ENCODE measurements at places on chromosomes 5 and 9. TPM values are rescaled to one million over a fixed set of nuclear protein-coding genes. Genes with fewer than 3 reads are reported as not detected.

Gene OTULINL
- 10.9 TPM for polyA plus RNA-seq

DNA sequence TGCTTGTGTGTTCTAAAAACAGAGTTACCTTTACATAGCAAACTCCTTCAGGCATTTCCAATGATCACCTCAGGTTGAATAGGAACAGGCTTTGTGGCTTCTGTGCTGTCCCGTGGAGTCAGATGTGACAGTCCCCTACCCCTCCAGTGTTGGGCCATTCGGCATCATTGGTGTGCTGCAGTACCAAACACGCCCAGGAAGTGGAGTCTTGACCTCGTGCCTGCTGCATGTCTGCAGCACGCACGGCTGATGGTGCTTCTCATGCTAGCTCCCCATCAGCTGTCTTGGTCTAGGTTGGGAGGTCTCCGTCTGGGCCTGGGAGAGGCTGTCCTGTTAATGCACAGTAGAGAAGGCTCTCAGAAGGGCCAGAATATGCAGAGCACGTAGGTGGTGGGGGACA, 42.5 kb upstream of the PHF2 start:
- no peak for DNase-seq

GRCh38 chr9:114000063-114000454, 78.0 kb downstream of the AMBP start:
- DNase-seq, result no peak

DNA sequence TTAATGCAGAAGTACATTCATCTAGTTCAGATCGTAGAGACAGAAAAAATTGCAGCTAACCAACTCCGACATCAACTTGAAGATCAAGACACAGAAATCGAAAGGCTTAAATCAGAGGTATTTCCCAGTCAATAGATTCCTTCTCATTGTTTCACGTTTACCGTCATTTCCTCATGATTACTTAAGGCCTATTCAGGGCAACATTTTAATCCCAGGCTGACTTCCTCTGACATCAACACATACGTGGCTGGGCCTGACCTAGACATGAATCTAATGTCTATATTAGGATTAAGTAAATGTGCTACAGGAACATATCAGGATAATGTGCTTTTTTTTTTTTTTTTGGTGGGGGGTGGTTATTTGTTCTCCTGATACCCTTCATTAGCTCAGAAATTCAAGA, 107.9 kb downstream of the RASGRF2 start:
- DNase-seq, result no peak

DNA sequence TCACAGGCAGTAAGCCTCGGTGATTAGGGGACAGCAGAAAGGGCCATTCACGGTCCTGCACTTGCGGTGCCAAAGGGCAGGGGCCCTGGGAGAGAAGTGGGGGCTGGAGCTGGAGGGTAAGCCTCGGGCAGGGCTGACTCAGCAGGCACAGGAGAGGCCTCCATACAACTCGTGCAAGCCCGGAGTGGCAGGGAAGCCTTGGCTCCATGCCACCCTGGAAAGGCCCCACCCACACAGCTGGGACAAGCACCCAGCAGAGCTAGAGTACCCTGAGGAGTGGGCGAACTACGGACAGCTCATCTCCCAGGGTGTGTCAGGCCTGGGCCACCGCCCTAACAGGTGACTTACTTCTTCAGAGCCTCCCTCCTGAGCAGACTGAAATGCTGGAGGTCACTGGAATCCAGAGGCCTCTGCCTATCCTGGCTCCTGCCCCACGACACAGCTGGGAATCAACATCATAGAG, 5.6 kb upstream of the CAMK2A start:
- no peak for DNase-seq

Gene FOXD4L5
- 0.27 TPM for polyA plus RNA-seq

- DNase-seq, result peak; percentile 64
Measured at GRCh38 chr5:62259699-62260250, 46.2 kb upstream of the KIF2A start.

DNA sequence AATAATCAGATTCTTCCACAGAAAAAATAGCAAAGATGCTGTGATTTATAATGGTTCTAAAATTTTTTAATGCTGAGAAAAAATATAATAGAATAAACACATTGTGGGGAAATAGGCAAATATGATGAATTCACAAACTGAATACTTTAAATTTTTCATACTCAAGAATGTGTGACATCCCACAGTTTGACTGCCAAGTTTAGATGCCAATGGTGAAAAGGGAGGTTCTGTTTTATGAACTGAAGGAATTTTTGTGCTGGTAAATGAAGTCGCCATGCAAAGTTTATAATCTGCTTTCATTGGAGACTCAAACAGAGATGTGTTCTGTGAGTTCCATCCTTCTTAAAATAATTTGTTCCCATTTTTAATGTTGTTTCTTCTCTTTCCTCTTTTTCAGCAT, 367.5 kb upstream of the ADAMTS16 start:
- DNase-seq, result no peak

Gene ENTPD2
- 2.0 TPM for polyA plus RNA-seq

GRCh38 chr9:78626971-78627370, 330.0 kb downstream of the PSAT1 start:
- no peak for DNase-seq

DNA sequence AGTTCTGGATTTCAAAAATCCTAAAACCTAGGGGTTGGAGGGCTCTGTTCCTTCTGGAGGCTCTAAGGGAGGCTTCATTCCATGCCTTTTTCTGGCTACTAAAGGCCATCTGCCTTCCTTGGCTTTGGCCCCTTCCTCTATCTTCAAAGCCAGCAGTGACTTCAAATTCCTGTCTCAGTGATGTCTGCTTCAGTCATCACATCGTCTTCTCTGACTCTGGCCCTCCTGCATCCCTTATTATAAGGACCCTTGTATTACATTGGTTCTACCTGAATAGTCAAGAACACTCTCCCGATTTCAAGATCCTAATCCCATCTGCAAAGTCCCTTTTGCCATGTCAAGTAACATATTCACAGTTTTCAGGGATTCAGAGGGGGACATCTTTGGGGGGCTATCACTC, 60.3 kb downstream of the GNA14 start:
- no peak for DNase-seq
